ENCODE measurements at places on chromosomes 2 and 18.

GRCh38 chr18:76209597-76209996 lies 285.4 kb downstream of the ZNF516 start:
- DNase-seq: no peak

GRCh38 chr2:120480346-120480902 lies 134.5 kb downstream of the INHBB start:
- DNase-seq: no peak

DNA sequence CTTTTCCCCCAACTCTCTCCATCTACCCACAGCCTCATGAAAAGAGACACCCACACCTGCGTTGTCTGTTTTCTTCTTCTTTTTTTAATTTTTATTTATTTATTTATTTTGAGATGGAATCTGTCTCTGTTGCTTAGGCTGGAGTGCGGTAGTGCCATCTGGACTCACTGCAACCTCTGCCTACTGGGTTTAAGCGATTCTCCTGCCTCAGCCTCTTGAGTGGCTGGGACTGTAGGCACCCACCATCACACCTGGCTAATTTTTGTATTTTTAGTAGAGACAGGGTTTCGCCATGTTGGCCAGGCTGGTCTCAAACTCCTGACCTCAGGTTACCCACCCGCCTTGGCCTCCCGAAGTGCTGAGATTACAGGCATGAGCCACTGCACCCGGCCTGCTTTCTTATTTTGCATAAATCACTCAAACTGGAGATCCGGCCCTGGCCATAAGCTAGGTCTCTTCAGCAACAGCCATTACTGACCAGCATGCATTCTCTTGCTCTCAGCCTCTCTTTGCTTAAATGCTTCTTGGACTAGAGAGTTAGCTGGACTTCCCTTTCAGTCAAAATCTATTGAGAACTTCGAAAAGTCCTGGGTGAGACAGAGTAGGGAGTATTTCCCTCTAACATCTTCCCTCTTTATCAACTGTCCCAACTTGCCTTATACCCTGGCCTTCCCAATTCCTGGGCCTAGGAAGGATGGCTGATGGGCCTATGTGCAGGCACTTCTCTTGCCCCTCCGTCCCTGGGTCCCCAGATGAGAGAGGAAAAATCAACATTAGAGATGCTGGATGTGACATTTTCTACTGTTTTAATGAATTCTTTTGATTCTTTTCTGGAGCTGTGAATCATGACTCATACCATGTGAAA lies 27.3 kb downstream of the MYCN start:
- DNase-seq: no peak

- DNase-seq: no peak
Observed at GRCh38 chr2:211928201-211928600, 610.4 kb downstream of the ERBB4 start.

- DNase-seq: no peak
Observed at GRCh38 chr2:60154142-60154541, 399.3 kb downstream of the BCL11A start.

Measured in NCI-H345 (cell line).